NCI-H2081 (cell line): ENCODE measurements at places on chromosomes 4 and X.
A peak's percentile ranks its signal among the peaks of the same experiment; 100 is the strongest.

GRCh38 chr4:117512414-117512813 is 427.0 kb upstream of the TRAM1L1 start:
- DNase-seq, result no peak

DNA sequence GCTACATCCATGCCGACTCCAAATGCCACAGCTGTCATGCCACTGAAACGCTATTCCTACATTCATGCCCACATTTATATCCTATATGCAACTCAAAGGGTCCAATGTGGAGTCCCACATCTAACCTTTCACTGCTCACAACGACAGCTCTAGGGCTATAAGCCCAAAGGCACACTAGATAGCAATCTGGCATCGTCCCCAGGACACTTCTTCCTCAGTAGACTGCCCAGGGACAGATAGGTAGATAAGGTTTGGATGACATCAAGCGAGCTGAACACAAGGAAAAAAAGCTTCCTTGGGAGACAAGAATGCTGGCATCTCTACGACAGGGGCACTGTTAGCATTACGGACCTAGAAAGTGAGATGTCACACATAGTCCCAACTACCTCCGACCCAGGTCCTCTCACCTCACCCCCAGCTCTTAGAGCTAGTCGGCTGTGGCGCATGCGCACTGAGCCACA is 685 bp downstream of the RAB9B start:
- no peak for DNase-seq

- no peak for DNase-seq
Measured at GRCh38 chr4:151173871-151174270, 74.4 kb downstream of the RPS3A start.

DNA sequence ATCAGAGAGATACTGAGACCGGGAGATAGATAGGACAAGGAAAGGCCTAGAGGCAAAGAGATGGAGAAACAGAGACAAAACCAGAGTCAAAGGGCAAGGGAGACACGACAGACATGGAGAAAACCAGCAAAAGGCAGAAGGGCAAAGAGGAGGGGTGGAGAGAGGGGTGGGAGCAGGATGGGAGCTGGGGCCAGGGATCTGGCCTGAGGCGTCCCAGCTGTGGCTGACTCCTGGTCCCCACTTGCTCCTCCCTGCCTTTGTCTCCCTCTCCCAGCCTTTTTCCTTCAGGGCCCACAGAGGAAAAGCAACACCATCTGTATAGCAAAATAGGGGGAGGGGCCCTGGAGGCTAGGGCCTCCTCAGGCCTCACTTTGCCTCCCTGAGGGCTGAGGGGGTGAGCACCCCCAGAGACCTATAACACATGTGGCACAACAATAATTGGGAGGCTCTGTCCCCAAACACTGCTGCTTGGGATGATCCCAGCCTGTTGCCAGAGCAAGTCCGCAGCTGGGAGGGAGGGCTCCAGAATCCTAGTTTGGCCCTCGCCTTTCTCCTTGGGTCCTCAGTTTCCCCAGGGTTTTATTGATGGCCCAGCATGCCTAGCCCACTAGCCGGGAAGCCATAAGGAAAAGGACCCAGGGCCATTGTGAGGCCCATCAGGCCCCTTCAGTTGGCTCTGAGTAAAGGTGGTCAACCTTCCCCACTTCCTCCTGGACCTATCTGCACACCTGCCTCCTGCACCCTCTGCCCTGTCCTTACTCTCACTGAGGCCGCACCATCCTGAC is 96.8 kb downstream of the PJA1 start:
- DNase-seq, result no peak

- no peak for DNase-seq
Measured at GRCh38 chr4:8850830-8851188, 20.8 kb downstream of the HMX1 start.

GRCh38 chrX:115388879-115389278 is 99.4 kb downstream of the LUZP4 start:
- peak; percentile 20 for DNase-seq

DNA sequence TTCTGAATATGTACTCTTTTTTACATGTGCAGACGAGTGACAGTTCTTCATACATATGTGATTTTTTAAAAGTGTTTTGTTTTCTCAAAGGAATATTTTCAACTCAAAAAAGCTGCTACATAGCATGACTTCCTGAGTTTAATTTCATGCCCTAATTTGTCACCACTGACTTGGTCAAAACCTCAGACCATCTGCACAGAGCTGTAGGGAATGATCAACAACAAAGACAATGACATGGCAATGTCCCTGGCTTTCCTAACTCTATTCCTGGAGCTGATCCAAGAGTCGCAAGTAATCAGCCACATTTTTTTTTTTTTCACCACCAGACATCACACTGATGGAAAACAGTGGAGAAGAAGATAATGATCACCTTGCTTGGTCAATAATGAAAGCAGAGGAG is 97.7 kb downstream of the TMA16 start:
- DNase-seq, result peak; percentile 23

- no peak for DNase-seq
Measured at GRCh38 chr4:168536448-168536847, 39.6 kb downstream of the PALLD start.

DNA sequence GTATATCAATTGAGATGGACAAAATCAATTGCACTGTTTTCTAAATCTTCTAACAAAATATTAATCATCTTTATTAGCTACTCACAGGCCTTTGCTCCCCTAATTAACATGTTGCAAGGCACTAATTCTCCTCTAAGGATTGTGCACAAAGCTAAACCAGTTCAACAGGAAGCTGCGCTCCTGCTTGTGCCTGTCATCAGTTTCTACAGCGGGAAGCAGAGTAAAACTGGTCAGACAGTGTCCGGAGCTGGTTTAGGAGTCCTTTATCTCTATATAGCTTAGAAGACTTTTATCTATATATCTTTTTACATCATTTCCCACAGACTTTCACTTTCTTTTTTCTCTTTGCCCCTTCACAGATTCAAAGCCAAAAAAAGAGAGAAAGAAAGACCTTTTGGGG is 79.1 kb downstream of the ELOVL6 start:
- no peak for DNase-seq

- peak; percentile 7 for DNase-seq
Measured at GRCh38 chrX:47751670-47752069, 85.0 kb upstream of the ZNF81 start.

- no peak for DNase-seq
Measured at GRCh38 chrX:13074297-13075262, 30.2 kb upstream of the FAM9C start.

GRCh38 chrX:63754136-63754859 is 30.7 kb downstream of the ARHGEF9 start:
- DNase-seq, result no peak

DNA sequence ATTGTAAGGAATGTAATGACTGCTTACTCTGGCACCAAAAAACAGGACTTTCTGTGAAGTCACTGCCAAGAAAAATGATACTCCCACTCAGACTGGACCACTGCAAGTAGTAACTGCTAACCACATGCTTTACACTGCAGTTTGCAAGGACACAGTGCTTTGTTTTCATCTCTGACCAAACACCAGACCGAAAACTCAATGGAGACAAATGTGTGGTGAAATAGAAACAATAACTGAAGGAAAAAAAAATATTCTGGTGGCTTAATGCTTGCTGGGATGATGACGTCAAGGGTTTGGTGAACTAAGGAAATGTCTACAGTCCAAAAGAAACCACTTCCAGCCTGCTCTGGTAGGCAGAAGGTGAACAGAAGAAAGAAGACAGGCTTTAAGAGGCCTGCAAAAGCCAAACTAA is 13.2 kb downstream of the GPC4 start:
- DNase-seq, result no peak

DNA sequence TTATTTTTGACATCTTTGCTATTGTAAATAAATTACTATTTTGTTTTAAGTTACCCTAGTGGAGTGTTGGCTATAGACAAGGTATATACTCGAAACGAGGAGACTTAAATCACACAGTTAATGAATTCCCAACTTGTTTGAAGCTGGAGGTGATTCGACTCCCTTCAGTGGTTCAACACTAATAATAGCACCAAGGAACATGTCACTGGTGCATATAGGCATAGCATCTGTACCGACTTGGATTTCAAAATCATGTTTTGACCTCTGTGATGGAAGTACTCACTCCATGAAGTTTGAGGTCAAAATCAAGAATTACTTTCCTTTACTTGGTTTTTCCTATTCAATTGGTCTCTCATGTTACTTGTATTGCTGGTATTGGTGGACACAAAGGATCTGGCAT is 66.5 kb downstream of the ZFX start:
- no peak for DNase-seq

- no peak for DNase-seq
Measured at GRCh38 chrX:8404926-8405325, 59.7 kb upstream of the VCX3B start.

DNA sequence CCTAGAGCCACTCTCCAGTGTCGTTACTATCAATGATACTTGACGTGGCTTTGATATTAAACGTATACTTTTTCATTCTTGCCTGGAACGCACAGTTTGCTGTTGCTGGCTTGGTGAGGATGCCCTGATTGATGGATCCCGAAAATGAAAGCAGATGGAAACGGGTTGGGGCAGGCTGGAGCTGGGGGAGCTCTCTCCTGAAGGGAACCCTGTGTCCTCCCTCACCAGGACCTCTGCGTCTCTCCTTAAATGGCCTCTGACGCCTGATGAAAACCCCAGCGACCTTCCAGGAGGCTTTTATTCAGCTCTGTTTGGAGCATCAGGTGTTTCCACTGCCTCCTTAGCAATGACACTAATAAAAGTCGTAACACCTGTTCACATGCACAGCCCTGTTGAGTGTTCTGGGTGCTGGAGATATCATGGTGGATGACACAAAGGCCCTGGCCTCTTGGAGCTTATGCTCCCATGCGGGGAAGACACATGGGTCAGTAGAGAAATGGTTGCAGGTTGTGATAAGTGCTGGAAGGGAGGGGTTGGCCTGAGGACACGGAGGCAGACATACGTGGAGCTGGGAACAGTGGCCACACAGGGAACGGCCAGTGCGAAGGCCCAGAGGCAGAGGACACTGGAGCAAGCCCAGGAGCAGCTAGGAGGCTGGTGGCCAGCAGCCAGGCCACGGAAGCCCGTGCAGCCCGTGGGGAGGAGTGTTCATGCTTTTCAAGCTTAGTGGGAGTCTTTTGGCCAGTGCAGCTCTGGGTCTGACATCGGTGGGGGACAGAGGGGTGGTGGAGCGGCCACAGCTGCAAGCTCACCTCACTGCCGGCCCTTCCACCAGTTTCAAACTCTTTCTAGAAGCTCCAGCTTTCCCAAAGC is 7.5 kb downstream of the MSANTD1 start:
- no peak for DNase-seq

GRCh38 chr4:127238956-127239475 is 393.7 kb upstream of the INTU start:
- no peak for DNase-seq

DNA sequence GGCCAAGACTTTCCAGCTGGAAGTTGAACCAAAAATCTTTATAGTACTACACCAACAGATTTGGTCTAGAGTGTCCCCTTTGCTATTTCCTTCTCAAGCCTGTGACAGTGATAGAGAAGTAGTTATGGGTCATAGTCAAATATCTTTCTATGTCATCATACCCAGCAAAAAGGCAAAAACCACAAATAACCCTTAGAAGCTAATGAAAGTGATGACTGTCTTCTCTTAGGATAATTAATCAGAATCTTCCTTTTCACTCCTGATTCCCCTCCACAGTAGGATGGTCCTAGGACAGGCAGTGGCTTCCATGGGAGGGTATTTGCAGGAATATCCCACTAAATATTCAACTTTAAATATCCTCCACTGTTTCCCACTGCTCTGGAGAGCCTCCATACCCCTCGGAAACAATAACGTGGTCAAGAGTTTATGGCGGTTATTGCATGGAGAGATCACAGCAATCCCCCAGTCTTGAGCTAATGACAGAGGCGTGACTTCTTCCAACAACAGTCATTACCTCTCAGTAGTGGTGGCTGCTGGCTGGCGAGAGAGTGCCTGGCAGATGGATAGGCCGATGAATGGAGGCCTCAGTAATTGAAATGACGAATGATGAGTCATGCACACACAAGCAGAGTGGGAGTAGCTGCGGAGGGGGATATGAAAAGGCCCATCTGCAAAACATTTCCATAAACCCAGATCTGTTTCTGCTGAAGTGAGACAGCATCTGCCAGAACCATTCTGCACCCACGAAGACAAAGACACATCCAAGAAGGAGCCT is 154.9 kb downstream of the STK32B start:
- DNase-seq, result no peak

- peak; percentile 48 for DNase-seq
Measured at GRCh38 chrX:149631234-149632165, at the start of gene TMEM185A. TSS of gene TMEM185A (minus strand) at chrX:149631792. CDS start at chrX:149631580, 212 bp downstream.

DNA sequence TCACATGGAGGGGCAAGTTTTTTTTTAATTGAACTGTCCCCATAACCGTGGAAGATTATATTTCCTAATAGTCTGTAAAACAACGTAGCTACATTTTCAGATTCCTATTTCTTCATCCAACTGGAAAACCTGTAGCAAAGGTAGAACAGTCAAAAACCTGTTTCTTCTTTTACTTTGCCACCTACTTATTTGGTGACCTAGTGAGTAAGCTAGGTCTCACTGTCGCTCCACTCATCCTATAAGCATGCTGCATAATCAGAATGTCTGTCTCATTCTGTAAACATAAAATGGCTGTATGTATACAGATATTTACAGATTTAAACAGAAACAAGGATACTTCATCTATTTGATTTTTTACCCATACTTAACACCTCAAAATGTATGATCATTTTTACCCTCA is 20.4 kb downstream of the MAML3 start:
- no peak for DNase-seq

GRCh38 chrX:97682991-97683840 is 799.5 kb downstream of the RPA4 start:
- no peak for DNase-seq
